ENCODE measurements at places on chromosomes 4 and X. TPM values are rescaled to one million over a fixed set of nuclear protein-coding genes. Genes with fewer than 3 reads are reported as not detected.

The PAPSS1 gene
- total RNA-seq = 81.5 TPM

The ARHGAP4 gene
- total RNA-seq = 64.4 TPM

The PDLIM3 gene
- total RNA-seq = 9.2 TPM

The CT45A2 gene
- not detected for total RNA-seq

The PTCHD1 gene
- 7.2 TPM for total RNA-seq

The LGI2 gene
- 4.1 TPM for total RNA-seq

The ADH1B gene
- not detected for total RNA-seq

DNA sequence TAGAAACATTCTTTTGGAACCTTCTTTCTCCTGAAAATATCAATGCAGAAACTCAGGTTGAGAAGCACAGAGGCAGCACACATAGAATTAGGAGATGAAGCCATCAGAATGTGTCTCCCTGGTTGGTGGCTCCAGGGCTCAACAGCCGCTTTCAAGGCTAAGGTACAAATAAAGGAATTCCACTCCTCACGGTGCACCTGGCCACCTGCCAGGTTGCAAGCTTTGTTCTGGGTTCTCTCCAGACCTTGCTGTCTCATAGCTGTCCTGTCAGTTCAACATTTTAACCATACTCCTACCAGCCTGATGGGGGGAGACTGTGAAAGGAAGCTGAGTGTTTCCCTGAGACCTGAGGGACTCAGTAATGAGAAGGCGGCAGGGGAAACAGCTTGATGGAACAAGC, 96.3 kb upstream of the HPF1 start:
- no peak for DNase-seq
- H3K4me3 ChIP-seq = no peak overlapping the region
- H3K4me1 ChIP-seq = peaks cover 6% of the 10 kb centered on the region
- H3K27ac ChIP-seq = no peak overlapping the region

DNA sequence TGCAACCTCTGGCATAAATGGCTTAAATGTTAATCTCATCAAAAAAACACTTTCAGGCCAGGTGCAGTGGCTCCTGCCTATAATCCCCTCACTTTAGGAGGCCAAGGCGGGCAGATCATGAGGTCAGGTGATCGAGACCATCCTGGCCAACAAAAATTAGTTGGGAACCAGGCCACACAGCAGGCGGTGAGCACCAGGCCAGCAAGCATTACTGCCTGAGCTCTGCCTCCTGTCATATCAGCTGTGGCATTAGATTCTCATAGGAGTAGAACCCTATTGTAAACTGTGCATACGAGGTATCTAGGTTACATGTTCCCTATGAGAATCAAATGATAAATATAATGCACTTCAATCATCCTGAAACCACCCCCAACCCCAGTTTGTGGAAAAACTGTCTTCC, 125.8 kb downstream of the LRBA start:
- H3K27ac ChIP-seq = no peak overlapping the region
- H3K36me3 ChIP-seq = peaks cover 27% of the 10 kb centered on the region
- no peak for DNase-seq
- peaks cover 11% of the 10 kb centered on the region for H3K4me1 ChIP-seq
- H3K27me3 ChIP-seq = no peaks in the 10 kb centered on the region

DNA sequence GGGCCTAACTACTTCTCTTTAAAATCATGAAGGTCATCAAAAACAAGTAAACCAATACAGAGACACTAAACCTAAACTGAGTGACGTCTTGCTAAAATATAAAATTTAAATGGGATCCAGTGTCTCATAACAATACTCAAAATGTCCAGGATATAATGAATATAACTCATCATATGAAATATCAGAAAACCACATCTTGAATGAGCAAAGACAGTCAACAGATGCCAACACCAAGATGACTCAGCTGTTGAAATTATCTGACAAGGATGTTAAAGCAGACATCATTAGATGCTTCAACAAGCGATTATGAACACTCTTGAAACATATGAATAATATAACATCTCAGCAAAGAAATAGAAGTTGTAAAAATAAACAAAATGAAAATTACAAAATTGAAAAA, 8.3 kb downstream of the NAP1L2 start:
- H3K36me3 ChIP-seq = no peaks in the 10 kb centered on the region
- no peak overlapping the region for H3K27ac ChIP-seq
- H3K4me1 ChIP-seq = no peaks in the 10 kb centered on the region
- no peak overlapping the region for H3K4me3 ChIP-seq

DNA sequence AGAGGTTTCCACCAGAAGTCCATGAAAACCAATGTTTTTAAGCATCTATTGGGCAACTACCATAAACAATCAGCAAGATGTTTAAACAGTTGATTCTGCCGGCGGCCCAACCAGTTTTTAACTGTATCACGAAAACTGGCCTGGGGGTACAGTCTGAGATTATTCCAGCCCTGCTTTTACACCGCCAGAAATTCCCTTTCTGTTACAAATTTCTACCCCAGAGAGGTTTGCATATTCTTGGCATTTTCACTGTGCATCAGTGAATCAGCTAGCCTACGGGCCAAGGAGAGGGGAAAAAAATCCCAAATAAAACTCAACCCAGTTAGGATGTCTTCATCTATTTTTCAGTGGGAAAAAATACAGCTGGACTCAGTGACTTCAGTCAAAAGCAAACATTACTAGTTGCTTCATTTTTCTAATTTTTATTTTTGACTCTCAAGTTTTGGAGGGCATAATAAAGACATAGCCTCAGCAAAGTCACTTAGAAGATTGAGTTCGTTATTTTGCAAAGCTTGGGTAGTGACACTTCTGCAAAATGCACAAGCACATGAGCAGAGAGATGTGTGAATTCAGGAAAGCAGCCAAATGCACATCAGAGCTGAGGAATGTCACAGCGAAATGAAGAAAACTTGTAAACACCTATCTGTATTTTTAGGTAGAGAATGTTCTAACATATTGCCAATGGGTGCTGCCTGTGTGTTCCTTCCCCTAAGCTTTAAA, 167.8 kb upstream of the GK2 start:
- H3K4me1 ChIP-seq = peaks cover 8% of the 10 kb centered on the region
- no peaks in the 10 kb centered on the region for H3K36me3 ChIP-seq
- DNase-seq = no peak
- H3K27ac ChIP-seq = no peak overlapping the region
- H3K27me3 ChIP-seq = peaks cover 4% of the 10 kb centered on the region

- H3K36me3 ChIP-seq = no peaks in the 10 kb centered on the region
- no peak overlapping the region for H3K27ac ChIP-seq
- DNase-seq = no peak
- peaks cover 11% of the 10 kb centered on the region for H3K4me1 ChIP-seq
- no peak overlapping the region for H3K4me3 ChIP-seq
Observed at GRCh38 chr4:15376145-15376544, 51.7 kb upstream of the C1QTNF7 start.

DNA sequence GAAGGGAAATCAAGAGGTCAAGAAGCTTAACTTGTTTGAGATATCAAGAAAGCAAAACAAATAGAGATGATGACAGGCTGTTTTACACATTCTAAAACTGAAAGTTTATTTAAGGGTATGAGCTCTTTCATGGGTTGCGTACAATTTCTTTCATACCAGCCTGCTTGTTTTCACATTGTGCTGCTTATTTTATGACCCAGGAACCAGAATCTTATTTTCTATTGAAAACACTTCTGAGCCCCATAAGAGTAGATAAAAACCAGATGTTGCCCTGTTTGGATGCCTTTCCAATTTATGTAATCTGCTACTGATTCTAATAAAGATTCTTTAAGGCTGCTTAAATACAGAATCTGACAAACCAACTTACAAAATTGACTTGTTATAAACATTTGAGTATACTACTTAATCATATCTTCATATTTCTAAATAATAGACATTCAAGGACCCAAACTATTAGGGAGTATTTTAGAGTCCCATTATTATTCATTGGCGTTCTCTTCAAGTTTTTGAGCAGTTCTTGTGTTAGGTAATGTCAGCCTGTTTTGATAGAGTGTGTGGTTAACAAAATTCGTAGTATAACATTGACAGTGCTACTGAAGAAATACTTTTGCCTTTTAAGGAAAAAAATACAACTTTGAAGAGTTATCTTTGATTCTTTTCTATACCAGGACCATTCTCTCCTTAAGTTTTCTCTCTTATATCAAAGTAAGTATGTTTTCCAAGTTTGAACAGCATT, 74.4 kb downstream of the PDLIM5 start:
- peaks cover 25% of the 10 kb centered on the region for H3K4me1 ChIP-seq
- H3K27ac ChIP-seq = peak overlapping the region; percentile 36
- H3K4me3 ChIP-seq = no peak overlapping the region
- no peaks in the 10 kb centered on the region for H3K36me3 ChIP-seq
- H3K27me3 ChIP-seq = no peaks in the 10 kb centered on the region
- no peak for DNase-seq

DNA sequence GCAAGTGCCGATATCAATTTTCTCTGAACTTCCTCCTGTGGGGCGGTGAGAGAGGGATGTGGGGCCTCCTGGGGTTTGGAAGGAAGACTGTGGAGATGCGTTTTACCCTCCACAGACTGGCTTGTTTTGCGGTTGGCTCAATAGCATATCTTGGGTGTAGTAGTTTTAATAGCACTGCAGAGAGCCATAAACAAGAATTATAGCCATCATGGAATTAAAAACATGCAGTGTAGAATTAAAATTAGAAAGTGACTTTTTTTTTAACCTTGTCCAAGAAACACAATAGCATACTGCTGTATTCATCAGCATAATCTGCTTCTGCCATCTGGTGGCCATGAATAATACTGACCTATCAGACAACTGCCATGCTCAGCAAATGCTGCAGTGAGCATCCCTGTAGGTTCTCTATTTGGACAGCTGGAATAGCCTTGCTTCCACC, 47.3 kb upstream of the SCML1 start:
- DNase-seq = peak; percentile 53
- H3K36me3 ChIP-seq = no peaks in the 10 kb centered on the region
- peaks cover 26% of the 10 kb centered on the region for H3K4me1 ChIP-seq
- H3K4me3 ChIP-seq = no peak overlapping the region

DNA sequence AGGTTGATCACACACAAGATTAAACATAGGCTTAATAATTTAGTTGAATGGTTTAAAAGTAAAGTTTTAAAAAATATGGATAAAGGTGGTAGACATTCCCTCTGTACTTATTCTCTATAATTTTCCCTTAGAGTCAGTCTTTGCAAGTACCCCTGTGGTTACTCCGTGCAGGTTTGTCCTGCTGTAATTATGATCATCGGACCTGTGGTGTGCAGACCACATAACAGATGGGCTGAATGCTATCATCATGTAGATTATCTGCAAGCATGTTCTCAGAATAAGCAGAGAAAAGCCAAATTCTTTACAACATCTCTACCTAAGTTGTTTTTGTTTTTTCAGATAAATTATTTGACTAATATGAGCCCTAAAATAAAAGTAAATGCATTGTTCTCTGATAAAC, 146.8 kb downstream of the FSTL5 start:
- no peak overlapping the region for H3K27ac ChIP-seq
- no peak overlapping the region for H3K4me3 ChIP-seq
- H3K27me3 ChIP-seq = no peaks in the 10 kb centered on the region
- no peaks in the 10 kb centered on the region for H3K36me3 ChIP-seq
- no peaks in the 10 kb centered on the region for H3K4me1 ChIP-seq
- no peak for DNase-seq
